COR-L47 (cell line): ENCODE measurements at places on chromosomes 1 and 21.

DNA sequence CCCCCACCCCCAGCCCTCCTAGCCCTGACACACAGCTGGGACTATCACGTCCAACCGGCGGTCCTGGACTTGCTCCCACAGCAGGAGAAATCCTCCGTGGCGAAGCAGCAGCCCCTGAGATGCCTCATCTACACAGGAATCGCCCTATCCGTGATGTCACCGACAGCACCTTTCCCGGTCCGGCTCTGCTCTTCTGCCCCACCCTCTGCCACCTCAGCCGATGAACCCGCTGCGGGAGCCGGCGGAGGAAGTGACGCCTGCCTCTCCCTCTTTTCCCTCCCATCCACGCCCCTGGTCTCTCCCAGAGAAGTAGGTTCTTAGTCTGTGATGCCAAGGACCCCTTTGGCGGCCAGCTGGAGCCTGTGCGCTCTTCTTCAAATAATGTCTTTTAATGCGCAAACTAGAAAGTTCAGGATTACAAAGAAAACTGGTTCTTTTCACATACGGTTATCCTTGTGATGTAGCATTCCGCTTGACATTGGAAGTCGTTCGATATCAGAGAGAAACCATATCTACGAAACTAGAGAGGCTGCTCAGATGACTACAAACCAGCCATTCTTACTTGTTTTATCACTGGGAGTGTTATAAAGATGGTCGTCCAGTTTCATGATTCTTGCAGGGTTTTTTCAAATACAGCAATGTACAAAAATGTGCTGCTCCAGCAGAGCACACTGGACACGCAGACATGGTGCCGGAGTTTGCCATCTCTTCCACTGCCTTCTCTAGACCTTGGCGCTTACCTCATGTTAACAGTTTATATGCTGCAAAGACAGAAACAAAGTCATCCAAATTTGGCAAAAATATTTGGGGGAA lies 120.3 kb downstream of the PPIAL4G start:
- no peak for DNase-seq

DNA sequence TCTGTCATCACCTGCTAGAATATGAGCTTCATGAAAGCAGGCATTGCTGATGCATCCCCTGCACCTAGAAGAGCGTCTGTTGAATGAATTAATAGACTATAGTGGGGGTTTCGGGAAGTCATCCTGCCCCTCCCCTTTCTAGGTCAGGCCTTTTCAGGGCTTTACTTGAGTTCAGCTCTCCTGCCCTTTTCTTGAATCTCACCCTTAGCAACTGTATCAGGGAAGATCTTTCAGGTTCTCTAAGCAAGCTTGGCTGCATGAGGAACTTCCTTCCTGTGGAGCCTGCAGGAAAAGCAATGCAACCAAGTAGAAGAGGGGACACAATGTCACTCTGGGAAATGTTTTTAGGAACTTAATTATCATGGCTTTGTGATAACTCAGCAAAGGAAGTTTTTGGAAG lies 27.2 kb upstream of the KIAA0040 start:
- no peak for DNase-seq

- DNase-seq = no peak
Observed at GRCh38 chr1:179080866-179081686, 794 bp upstream of the TOR3A start.

- no peak for DNase-seq
Observed at GRCh38 chr1:182139496-182139895, 78.0 kb upstream of the ZNF648 start.

DNA sequence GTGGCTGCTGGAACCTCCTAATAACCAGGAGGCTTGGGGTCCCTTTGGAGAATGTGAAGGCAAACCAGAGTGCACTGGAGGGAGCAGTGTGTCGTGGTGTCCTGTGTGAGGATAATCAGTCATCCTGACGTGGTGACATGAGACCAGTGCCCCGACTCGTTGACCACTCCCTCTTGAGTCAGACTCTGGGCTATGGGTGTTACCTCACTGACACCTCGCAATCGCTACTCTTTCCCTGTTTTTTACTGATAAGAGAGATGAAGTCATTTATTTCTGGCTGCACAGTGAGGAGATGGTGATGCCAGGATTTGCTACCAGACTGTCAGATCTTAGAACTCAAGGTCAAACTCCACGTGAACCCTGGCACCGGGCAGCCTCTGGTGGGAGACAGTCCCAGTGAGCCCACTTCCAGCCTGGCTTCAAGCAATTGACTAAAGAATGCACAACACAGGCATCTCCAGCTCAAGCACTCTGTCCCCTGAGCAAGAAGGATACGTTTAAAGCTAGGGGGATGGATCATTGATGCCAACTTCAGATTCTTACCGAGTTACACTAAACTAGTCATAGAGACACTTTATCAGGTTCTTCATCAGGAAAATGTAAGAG lies 30.3 kb downstream of the UBASH3A start:
- no peak for DNase-seq

DNA sequence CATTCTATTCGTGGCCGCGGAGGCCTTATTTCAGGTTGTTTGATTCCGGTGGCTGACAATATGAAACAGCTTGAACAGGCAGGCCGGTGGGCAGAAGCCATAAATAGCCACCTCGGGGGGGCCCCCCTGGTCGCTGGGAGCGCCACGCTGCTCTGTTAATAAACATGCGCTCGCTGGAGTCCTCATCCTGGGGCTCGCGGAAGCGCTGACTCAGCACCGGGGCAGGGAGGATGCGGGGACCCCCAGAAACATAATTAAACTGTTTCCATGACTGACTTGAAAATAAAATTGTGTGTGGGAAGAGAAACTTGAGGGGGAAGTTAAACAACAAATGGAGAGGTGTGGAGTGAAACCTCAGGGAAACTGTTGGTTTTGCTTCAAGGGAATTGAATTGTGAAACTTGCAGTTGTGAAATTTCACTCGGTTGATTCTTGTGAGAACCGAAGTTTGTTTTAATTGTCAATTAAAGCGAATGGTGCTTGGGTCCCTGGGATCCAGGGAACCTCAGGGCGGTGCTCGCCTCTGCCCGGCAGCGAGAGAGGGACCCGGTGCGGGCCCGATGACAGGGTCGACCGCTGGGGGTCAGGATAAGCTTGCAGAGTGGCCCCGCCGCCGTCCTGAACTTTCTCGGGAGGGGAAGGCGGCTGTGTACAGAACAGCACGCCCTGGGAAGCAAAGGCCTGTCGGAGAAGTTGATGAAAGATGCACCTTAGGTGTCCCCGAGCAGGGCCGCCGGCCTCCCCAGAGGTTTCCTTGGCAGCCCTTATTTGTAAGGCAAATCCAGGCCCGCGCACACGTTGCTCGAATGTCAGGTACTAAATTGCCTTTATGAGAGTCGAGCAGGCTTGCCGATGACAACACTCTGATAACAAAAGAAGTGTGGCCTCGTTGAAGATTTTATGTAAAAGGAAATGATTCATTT lies 176.9 kb upstream of the LMO4 start:
- no peak for DNase-seq

GRCh38 chr1:222240536-222241181 lies 307.2 kb downstream of the HHIPL2 start:
- DNase-seq = no peak

DNA sequence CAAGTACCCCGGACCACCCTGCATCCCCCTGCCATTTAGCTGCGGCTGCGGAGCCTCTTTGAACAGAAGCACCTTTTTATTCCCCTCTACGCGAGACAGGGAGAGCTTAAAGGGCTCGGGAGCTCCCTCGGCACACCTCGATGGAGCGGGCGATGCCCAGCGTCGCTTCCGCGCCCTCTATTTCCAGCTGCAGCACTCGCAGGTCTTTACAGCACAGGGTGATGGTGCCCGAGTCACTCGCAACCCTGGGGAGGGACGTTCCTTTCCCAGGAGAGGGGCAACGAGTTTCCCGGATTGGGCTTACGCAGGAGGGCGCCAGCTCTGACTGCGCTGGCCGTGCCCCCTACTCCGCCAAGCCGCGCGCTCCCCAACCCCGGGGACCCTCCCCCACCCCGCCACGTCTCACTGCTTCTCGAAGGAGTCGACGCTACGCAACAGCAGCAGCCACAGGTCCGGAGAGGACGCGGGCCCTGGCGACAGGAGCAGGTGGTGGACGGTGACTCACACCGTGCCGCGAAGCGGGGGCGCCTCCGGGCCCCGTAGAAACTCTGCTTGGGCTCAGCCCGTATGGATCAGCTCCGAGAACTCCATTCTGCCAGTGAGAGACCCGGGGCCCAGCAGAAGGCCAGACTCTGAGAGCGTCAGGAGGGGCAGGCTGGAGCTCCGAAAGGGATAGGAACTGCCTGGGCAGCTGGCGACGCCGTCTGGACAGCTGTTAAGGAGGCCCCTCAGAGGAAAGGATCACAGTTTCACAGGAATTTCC lies 5.8 kb upstream of the FAM167B start:
- DNase-seq = peak; percentile 67

GRCh38 chr1:32394890-32395432 lies 720 bp upstream of the BSDC1 start:
- DNase-seq = peak; percentile 61

- no peak for DNase-seq
Observed at GRCh38 chr1:164768619-164769018, 209.6 kb downstream of the PBX1 start.

GRCh38 chr1:90708236-90708786 lies 8.8 kb downstream of the BARHL2 start:
- DNase-seq = no peak

GRCh38 chr1:115671176-115671934 lies 29.6 kb downstream of the VANGL1 start:
- DNase-seq = peak; percentile 17

DNA sequence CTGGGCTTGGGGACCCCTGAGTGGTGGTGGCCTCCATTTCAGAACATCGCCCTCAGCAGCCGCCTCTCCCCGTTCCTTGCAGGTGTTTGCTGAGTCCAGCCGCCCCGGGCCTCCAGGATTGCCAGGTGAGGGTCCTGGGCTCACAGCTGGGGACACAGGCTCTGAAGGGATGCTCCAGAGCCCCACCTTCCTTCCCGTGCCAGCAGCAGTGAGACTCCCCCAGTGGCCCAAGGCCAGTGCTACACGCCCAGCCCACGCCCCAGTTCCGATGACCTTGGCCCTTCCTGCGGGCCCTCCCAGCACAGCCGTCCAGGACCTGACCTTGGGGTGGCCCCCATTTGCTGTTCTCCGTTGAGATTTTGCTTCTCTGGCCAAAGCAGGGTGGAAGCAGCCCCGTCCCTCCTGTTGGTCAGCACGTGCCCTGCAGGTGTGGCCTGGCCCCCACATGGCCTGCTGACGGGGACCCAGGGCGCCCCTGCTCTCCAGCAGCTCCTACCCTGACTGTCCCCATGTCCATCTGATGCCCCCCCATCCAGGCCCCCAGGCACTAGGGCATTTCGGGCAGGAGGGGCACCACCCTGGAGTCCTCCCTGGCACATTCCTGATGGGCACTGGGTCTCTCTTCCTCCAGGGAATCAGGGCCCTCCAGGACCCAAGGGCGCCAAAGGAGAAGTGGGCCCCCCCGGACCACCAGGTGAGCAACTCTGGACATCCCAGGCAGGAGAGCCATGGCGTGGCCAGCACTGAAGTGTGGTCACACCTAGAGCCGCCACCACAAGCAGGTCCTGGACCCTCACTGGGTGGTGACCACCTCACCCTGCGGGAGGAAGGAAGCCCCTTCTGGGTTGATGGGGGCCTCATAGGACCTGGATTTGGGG lies 45.0 kb downstream of the SLC19A1 start:
- no peak for DNase-seq

- no peak for DNase-seq
Observed at GRCh38 chr1:93014168-93014567, 52.9 kb upstream of the DIPK1A start.

DNA sequence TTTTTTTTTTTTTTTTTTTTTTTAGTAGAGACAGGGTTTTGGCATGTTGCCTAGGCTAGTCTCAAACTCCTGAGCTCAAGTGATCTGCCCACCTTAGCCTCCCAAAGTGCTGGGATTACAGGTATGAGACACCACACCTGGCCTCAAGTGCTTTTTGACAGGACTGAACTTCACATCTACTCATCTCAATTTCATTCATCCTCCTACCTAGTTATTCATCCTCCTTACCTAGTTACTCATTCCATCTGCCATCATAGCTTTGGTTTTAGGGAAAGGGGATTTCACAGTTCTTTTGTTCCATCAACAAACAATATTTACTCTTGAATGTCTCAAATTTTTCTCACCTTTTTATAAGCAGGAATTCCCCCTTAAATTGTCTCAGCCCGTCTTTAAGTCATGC lies 38.6 kb upstream of the RALGPS2 start:
- no peak for DNase-seq

GRCh38 chr21:36322083-36322424 lies 2.1 kb downstream of the MORC3 start:
- DNase-seq = no peak

DNA sequence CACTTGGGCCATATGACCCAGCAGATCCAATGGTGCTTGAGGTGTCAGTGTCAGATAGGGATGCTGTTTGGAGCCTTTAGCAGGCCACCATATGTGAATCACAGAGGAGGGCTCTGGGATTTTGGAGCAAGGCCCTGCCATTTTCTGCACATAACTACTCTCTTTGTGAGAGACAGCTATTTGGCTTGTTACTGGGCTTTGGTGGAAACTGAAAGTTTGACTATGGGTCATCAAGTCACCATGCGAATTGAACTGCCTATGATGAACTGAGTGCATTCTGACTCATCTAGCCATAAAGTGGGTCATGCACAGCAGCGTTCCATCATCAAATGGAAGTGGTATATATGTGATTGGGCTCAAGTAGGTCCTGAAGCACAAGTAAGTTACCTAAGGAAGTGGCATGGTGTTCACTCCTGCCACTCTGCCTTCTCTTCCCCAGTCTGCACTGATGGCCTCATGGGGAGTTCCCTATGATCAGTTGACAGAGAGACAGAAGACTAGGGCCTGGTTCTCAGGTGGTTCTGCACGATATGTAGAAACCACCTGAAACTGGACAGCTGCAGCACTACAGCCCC lies 447.3 kb downstream of the AGBL4 start:
- DNase-seq = no peak

DNA sequence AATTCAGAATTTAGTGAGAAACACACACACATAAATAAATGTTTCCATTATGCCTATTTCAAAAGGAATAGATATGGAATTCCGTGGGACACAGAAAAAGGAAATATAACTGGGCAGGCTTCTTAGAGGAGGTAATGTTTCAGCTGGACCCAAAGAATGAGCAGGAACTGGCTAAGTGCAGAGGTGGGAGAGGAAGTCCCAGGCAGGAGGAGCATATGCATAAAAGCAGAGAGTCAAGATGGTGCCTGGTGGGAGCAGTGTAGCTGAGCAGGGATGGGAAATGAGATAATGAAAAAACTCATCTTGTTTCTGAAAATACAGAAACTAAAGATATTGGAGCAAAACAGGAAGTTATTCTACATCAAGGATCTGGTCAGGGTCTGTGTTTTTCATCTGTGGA lies 115.2 kb upstream of the MAGI3 start:
- DNase-seq = no peak

GRCh38 chr1:160748181-160748877 lies 9.3 kb downstream of the SLAMF7 start:
- no peak for DNase-seq

GRCh38 chr1:67724928-67725560 lies 40.0 kb downstream of the GADD45A start:
- DNase-seq = peak; percentile 68
